ENCODE measurements at places on chromosomes 5 and 9.

GRCh38 chr9:97280755-97281330 is 26.6 kb upstream of the CCDC180 start:
- no peak for DNase-seq

DNA sequence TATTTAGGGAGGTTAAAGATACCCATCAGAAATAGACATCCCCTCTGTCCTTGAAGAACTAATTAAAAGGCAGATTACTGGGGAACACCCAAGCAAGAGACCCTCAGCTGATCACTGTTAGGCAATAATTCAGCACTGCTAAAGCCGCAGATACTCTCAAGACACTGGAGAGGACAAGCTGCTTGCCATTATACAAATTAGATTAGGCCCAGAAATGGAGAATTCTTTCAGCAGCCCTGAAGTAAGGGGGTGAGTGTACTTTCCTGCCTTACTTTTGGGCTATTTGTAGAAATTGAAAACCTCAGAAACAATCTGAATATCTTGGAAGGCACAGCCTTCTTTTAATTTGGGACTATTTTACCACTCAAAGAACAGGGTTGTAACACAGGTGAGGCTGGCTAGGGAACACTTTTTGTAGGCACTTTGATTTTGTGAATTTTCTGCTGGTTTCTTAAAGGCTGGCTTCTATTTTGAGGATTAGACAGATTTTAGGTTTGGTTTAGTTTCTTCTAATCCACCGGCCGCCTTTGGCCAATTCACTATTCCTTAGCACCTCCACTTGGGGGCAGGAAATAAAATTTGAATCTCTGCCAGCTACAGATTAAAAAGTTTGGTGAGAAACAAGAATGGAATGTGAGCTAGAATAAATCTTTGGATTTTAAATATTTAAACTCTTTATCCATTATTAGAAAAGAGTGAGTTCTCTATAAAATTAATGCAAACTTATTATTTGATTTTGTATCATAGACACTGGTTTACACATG is 106.0 kb downstream of the SMARCA2 start:
- no peak for DNase-seq

GRCh38 chr5:119694284-119694683 is 64.9 kb downstream of the FAM170A start:
- no peak for DNase-seq

GRCh38 chr5:109721741-109722140 is 32.0 kb downstream of the MAN2A1 start:
- DNase-seq: no peak

All from cortex of kidney (tissue), 1 donor.